ENCODE measurements at places on chromosomes 12 and 14. TPM values are rescaled to one million over a fixed set of nuclear protein-coding genes. Genes with fewer than 3 reads are reported as not detected.

Gene NOVA1
- 4.6 TPM for total RNA-seq

Gene KCNMB4
- 0.47 TPM for total RNA-seq

Gene MORN3
- 0.23 TPM for total RNA-seq

Gene LUM
- 0.44 TPM for total RNA-seq

Gene KRT83
- total RNA-seq, result 6.5 TPM

Gene BICDL1
- 4.2 TPM for total RNA-seq

Gene CEBPE
- not detected for total RNA-seq

Gene ATF7
- 16.3 TPM for total RNA-seq

Gene RNASE1
- 0.18 TPM for total RNA-seq

Gene AQP2
- total RNA-seq, result not detected

Gene TTC9
- 2.4 TPM for total RNA-seq

Gene TMEM132D
- total RNA-seq, result not detected

Gene PPP4R4
- total RNA-seq, result 0.40 TPM

Gene NANOG
- total RNA-seq, result not detected

Gene GLT8D2
- 0.25 TPM for total RNA-seq

Gene PLEK2
- 29.7 TPM for total RNA-seq

Gene FAM181A
- not detected for total RNA-seq

Gene ZNF891
- total RNA-seq, result 0.44 TPM

Gene TIMM9
- 67.4 TPM for total RNA-seq

Measured in A549 treated with CORT108297 at 1 μM for 4 hours (cell line).